ENCODE measurements at places on chromosomes 5 and 9.

GRCh38 chr5:6961837-6962635, 248.8 kb downstream of the TENT4A start:
- DNase-seq = no peak

DNA sequence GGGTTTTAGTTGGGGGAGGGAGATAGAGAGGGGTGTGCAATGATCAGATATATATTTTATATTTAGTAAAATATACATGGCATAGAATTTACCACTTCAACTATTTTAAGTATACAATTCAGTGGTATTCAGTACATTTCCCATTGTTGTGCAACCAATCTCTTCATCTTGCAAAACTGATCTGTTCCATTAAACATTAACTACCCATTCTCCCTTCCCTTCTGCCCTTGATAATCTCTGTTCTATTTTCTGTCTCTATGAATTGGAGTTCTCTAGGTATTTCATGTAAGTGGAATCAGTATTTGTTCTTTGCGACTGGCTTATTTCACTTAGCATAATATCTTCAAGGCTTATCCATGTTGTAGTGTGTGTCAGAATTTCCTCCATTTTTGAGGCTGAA, 38.6 kb downstream of the TGFBI start:
- no peak for DNase-seq

GRCh38 chr5:19920761-19921160, 67.2 kb downstream of the CDH18 start:
- DNase-seq = no peak

GRCh38 chr9:28342815-28343338, 769.6 kb upstream of the C9orf72 start:
- DNase-seq = no peak

DNA sequence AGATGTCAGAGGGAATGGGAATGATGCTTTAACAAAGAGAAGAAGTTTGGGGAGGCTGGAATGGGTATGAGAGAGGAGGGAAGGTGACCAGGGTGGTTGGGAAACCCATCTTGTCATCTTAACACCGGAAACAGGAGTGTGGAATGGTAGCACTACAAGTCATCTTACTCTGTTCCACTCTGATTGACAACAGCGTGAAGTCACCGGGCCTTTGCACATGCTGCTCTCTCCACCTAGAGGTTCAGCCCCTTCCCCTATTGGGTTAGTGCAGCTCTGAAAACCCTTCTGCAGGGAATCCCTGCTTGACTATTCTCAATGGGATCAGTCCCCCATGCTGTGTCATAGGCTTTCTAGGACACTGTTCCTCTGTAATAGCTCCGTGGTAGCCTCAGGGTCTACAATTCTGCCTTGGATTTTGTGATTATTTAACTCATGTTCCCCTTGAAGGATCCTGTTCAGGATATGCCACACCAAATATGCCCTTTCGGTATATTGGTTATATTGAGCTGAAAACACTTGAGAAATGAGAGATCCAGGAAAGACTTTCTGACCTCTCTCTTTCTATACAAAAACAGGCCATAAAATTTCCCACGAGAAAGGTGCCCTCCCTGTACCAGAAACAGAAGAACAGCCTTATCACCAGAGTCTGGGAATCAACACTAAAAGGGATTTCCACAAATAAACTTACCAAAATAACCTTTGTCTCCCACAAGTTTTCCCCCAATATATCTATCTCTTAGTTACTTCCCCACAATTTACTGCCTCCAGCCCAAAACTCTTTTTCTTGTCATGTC, 86.3 kb downstream of the TLE1 start:
- DNase-seq = no peak

GRCh38 chr5:99029172-99029571, 100.4 kb upstream of the CHD1 start:
- DNase-seq = no peak

GRCh38 chr9:116000748-116001329, 152.8 kb upstream of the PAPPA start:
- no peak for DNase-seq

GRCh38 chr5:68490406-68490805, 274.9 kb downstream of the PIK3R1 start:
- DNase-seq = no peak

- no peak for DNase-seq
Observed at GRCh38 chr5:178398901-178399700, 166.5 kb upstream of the PHYKPL start.

DNA sequence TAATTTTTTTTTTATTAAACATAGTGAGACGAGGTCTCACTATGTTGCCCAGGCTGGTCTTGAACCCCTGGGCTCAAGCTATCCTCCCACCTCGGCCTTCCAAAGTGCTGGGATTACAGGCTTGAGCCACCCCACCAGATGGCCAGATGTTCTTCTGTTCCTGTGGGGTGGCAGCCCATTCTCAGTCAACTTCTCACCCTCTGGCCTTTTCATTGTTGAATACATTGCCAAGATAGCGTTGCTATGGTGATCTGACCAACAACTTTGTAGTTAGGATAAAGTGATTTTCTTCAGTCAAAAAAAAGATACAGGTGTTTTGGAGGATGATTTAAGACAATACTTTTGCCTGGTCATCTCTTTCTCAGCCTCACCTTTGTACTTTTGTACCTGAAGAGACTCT, 109.1 kb downstream of the EGFLAM start:
- no peak for DNase-seq

DNA sequence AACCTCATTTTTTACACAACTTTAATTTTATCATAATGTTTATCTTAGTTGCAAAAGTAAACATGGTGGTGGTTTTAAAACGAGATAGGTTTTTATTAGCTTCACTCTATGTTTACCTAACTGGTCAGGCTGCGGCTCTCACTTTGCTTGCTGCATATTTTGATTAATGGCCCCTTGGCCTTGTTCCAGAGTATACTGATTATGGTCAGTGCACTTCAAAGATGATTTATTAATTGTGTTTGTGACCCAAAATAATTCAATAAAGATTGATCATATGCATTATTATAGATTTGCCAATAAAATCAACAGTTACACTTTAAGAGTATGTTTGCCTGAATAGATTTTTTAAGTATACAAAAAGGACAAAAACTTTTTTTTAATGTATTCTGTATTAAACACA, 188.0 kb downstream of the XRCC4 start:
- DNase-seq = peak; percentile 11

DNA sequence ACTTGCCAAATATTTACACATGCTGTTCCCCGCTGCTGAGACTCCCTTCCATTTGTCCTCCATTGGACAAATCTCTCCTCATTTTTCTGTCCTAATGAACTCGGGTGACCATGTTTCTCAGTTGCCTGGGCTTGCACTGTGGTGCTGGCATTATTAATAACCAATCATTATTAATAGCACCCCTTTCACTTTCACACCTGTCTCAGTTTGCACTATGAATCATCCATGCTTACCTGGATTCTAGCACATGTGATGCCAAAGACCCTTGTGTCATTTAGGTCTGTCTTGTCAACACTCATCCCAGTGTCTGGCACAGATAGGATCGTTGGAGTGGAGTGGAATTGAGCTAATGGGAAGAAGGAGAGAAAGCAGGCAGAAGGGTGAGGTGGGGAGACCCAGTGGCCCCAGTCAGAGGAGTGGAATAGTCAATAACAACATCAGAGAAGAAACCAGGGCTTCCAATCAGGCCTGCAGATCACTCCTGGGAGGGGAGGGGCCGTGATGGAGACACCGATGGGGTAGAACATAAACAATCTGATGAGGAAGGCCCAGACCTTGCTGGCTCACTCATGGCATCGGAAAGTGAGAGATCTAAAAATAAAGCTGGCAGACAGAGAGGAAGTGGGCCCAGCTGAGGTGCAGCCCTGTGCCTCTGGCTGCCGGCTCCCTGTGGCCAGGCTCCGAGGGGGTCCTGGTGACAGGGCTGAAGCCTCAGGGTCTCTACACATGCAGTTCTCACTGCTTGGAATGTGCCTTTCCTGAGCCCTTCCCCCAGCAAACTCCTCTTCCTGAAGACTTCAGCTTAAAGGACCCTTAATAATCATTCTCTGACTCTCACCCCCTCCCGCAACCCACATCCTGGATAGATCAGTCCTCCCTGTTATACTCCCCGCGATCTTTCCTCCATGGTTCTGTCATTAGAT, 33.5 kb upstream of the CRB2 start:
- no peak for DNase-seq

DNA sequence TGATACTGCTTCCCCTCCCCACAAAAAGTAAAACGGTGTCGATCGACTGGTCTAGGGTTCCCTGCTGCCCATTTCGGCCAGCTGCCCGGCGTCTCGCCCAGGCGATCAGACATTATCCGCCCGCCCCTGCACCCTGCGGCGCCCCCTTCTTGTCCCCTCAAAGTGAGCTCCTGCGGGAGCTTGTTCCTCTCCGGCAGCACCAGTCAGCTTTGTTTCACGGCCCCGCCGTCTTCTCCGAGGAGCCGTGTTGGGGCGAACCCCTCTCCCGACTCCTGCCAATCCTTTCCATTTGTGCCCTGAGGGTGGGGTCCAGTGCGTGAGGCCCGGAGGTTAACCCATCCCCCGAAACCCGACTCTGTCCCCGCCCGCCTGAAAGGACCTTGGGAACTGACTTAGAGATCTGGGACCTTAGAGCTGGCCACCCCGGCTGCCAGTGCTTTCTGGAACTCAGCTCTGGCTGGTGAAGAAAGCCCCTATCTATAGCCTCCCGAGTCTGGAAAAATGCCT, 518 bp downstream of the UBE2B start:
- peak; percentile 65 for DNase-seq

DNA sequence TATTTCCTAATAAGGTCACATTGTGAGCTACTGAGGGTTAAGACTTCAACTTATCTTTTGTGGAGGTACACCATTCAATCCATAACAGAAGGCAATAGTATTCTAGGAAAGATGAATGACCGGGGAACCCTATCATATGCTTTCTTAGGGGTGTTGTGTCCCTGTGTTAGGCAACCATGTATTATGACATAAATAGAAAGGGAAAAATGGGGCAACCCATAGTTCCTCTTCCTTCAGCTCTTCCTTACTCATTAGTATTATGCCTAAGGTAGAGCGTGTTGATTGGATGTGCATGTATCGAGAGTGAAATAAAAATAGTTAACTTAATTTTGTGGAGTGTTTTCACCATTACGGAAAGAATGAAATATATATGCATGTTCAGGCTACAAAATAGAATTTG, 6.0 kb upstream of the CCNJL start:
- no peak for DNase-seq

GRCh38 chr5:65813174-65813573, 91.2 kb downstream of the NLN start:
- no peak for DNase-seq

DNA sequence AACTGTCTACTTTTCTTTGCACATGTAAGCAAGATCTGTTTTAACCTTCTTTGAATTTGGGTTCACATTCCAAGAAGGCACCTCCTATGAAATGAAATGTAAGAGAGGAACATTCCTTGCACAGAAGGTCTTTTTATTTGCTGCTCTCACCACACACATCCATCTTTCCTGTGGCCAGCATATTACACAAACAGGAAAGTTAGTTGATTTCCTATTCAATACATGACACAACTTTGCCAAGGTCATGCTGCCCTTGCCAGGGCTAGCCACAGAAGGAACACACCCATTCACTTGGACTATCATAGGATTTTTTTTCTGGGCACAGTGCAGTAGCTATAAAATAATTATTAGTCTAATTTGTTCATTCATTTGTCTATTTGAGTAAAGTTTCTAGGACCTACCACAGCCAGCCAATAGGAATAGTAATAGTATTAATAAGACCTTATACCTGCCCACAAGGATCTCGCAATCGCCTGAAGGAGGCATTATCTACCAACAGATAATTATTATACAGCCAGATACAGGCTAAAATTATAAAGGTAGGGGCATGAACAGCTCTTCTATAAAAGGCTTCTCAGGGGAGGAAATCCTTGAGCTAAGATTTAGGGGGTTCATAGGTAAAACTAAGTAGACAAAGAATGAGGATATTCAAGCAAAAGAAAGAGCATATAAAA, 78.1 kb upstream of the NREP start:
- no peak for DNase-seq

DNA sequence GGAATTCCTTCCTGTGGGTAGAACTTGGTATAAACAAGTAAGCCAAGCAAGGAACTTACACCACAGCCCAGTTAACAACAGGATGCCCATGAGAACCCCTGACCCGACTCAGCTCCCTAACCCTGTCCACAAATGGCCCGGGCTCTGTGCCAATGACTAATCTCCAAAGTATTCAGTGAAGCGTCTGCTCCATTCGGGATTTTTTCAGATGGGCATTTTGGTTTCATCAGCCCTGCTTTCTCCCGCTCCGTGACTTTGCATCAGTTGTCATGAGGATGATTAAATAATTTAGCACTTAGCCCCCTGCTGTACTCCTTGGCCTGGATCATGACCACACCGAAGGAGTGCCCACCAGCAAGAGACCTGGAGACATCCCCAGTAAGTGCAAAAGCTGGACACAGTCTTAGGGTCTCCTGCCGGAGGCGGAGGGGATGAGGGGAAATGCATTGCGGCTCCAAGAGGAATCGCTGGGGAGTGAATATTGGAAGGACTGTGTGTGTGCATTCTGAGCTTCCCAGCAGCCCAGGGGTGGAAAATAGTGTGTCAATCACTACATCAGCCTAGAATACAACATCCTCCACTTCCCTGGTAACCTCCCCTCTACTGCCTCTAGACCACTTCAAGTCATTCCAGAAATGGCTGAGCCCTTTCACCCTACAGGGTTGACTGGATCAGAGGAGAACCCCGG, 41.4 kb upstream of the DNAH5 start:
- no peak for DNase-seq

- no peak for DNase-seq
Observed at GRCh38 chr9:70413464-70413798, 1.0 kb downstream of the KLF9 start.

DNA sequence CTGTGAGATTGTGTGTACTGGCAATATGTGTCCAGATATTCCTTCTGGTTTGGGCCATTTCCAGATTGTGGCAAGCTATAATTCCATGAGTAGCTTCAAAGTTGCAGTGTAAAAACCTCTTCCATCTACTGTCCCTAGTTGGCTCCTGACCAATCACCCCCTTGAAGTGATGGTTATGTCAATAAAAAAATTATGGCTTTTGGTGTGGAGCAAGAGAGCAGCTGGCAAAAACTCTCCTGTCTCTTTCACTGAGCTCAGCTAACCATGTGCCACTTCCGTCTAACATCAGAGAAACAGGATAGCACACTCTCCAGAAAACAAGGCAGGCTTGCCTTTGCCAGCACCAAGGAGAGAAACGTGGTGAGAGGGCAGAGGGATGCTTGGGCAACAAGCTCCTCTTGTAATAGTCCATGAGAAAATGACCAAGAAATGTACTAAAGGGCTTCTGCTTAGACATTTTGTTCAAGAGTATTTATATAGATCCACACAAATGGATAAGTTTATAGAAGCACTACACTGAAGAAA, 914.4 kb upstream of the SEMA6A start:
- DNase-seq = no peak

GRCh38 chr5:159504106-159504856, 174.0 kb upstream of the IL12B start:
- peak; percentile 50 for DNase-seq

DNA sequence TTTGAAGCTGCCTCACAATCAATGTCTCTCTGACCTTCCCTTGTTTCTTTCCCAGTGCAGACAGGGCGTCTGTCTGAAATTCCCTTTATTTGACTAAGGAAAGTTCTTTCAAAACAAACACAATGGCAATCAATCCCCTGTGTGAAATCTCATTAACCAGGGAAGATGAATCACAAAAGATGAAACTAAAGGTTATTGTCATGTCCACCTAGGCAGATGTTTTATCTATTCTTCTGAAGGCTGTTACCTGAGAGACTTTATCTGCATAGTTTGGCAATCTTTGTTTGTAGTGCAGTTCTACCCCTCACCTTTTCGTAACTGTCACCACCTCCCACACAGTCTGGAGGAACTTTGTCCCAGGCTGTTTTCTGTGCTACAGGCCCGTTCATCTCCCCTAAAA, 217.5 kb upstream of the RIOK2 start:
- no peak for DNase-seq

GRCh38 chr5:78735834-78736463, 87.4 kb upstream of the LHFPL2 start:
- DNase-seq = no peak
